Liver (tissue), 10 donors: ENCODE measurements at places on chromosomes 2 and 18. TPM values are rescaled to one million over a fixed set of nuclear protein-coding genes. Genes with fewer than 3 reads are reported as not detected.

GRCh38 chr2:25842155-25842554 lies 36.1 kb downstream of the ASXL2 start:
- H3K27me3 ChIP-seq, result no peaks in the 10 kb centered on the region
- no peak overlapping the region for H3K4me3 ChIP-seq
- H3K36me3 ChIP-seq, result no peaks in the 10 kb centered on the region
- no peaks in the 10 kb centered on the region for H3K4me1 ChIP-seq

Gene KHK
- 26.1 TPM for total RNA-seq

DNA sequence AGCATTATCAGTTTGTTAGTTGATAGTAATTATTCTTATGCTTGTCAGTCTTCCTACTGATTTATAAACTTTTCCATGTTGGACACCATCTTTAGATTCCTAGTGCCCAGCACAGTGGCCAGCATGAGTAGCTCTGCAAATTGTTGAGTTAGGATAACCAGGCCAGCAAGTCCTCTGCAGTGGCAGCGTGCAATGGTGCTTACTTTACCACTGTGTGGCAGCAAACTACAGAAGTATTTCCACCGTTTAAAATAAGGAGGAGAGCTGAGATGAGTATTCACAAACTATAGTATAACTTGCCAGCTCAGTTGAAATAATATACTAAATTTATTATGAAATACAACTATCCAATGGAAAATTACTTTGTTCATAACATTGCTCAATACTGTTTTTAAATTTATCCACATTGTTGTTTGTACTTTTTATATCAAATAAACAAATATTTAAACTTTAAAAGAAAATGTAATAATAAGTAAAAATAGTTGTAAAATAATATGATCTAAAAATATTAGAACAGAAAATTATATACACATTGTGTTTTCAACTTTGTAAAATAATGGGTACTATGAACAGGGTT lies 9.3 kb upstream of the THADA start:
- no peak overlapping the region for H3K4me3 ChIP-seq
- H3K27ac ChIP-seq, result no peak overlapping the region
- H3K4me1 ChIP-seq, result no peaks in the 10 kb centered on the region
- no peaks in the 10 kb centered on the region for H3K27me3 ChIP-seq
- no peak for DNase-seq
- H3K36me3 ChIP-seq, result no peaks in the 10 kb centered on the region

DNA sequence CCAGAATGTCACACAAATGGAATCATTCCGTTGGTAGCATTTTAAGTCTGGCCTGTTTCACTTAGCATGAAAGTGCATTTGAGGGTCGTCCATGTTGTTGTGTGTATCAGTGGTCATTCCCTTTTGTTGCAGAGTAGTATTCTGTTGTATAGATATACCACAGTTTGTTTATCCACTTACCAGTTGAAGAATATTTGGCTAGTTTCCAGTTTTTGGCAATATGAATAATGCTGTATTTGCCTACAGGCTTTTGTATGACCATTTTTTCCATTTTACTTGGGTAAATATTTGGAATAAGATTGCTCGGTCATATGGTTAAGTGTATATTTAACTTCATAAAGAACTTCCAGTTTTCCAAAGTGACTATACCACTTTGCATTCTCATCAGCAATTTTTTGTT lies 100.0 kb upstream of the ALPP start:
- no peaks in the 10 kb centered on the region for H3K4me1 ChIP-seq
- no peak for DNase-seq
- H3K27ac ChIP-seq, result no peak overlapping the region
- no peak overlapping the region for H3K4me3 ChIP-seq
- no peaks in the 10 kb centered on the region for H3K27me3 ChIP-seq
- H3K36me3 ChIP-seq, result peaks cover 9% of the 10 kb centered on the region

DNA sequence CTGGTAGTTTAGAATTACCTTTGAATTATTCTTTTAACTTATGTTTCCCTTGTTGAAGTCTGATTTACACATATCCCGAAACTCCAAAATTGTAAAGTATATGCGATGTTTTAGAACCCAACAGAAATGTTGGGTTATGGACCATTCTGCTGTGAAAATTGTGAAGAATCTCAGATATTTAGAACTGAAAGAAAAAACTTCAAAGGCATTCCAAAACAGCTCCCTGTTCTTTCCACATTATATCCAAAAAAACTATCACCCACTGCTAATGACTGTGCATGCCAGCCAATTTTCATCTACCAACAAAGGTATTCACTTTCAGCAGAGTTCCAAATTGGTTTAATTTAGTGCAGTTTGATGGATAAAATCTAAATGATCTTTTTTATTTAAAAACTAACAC lies 21.5 kb upstream of the PDE1A start:
- H3K36me3 ChIP-seq, result no peaks in the 10 kb centered on the region
- DNase-seq, result no peak
- no peak overlapping the region for H3K4me3 ChIP-seq
- H3K27me3 ChIP-seq, result no peaks in the 10 kb centered on the region
- no peak overlapping the region for H3K27ac ChIP-seq

DNA sequence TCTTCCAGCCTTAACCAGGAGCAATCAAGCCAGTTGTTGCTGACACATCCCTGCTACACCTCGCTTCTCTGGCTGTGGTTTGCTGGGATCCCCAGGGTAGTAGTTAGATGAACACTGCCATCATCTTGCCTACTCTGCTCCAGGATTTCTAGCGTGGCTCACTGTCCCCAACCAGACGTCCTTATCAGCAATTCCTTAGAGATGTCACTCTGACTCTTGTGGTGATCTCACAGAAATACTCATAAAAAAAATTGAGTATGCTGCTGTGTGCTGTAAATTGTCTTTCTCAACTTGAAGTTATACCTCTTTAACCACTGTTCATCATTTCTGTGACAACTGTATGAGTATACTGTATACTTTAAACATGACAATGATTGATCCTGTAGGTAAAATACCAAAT lies 63.2 kb downstream of the PLCL1 start:
- no peak overlapping the region for H3K4me3 ChIP-seq
- H3K36me3 ChIP-seq, result no peaks in the 10 kb centered on the region
- H3K27ac ChIP-seq, result no peak overlapping the region

Gene FLACC1
- total RNA-seq, result 1.2 TPM

Gene GALNT14
- 2.0 TPM for total RNA-seq

Gene SLC25A12
- 4.4 TPM for total RNA-seq

DNA sequence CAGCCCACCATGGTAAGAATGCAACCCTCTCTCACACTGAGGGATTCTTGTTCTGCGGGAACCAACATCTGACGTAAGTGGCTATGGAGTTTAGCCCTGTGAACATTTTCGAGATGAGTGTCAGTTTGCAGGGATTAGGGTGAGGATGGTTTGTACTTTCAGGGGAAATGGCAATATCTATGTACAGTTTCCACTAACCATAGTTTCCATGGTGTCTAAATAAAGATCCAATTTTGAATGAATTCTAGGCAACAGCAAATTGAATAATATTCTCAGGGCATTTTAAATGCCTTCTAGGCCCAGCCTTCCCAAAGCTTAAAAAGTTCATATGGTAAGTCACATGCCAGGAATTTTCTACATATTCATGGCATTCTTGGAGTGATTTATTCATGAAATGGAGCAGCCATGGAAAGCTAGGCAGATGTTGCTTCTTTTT lies 105.4 kb upstream of the MMADHC start:
- H3K27me3 ChIP-seq, result no peaks in the 10 kb centered on the region
- DNase-seq, result no peak
- no peak overlapping the region for H3K27ac ChIP-seq
- no peaks in the 10 kb centered on the region for H3K4me1 ChIP-seq
- H3K36me3 ChIP-seq, result no peaks in the 10 kb centered on the region

GRCh38 chr2:32991091-32991845 lies 44.5 kb downstream of the LTBP1 start:
- H3K27me3 ChIP-seq, result no peaks in the 10 kb centered on the region
- H3K4me1 ChIP-seq, result no peaks in the 10 kb centered on the region
- no peak for DNase-seq
- no peak overlapping the region for H3K27ac ChIP-seq
- H3K36me3 ChIP-seq, result no peaks in the 10 kb centered on the region

Gene FZD7
- total RNA-seq, result 1.3 TPM

DNA sequence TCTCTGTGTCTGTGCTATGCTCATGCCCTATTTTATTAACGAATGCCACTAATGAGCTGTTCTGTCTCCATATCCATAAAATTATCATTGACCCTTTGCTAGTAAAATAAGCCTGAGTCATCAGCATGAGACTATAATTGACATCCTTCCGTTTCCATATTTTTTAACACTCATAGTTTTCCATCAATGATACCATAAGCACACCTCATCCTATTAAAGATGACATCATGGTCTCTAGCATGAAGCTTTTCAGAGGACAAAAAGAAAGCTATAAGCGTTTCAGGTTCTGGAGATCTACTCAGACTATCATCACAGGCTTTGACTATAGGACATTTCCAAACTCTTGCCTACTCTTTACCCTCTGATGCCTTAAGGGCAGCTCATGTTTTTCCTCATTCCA lies 1.2 kb upstream of the DSC2 start:
- H3K4me3 ChIP-seq, result no peak overlapping the region
- H3K27me3 ChIP-seq, result no peaks in the 10 kb centered on the region
- H3K36me3 ChIP-seq, result no peaks in the 10 kb centered on the region
- H3K27ac ChIP-seq, result no peak overlapping the region
- DNase-seq, result no peak

Gene SERPINB4
- not detected for total RNA-seq

DNA sequence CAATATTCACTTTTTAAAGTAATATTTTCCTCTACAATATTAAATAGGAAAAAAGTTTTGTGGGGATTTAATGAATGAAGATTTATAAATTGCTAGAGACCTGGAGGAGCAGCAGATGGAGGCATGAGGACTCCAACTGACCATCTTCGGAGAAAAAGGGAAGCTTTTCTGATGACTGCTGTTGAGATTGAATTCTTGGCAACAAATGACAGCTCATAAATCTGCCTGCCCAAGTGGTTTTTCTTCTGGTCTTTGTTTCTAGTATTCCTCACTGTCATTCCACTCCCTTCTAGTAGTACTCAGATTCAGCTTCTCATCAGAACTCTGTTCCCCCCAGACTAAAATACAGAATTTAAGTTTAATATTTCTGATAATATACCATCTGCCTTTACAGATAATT lies 157.0 kb downstream of the EML6 start:
- H3K27me3 ChIP-seq, result no peaks in the 10 kb centered on the region
- no peak overlapping the region for H3K4me3 ChIP-seq
- H3K27ac ChIP-seq, result no peak overlapping the region
- H3K36me3 ChIP-seq, result no peaks in the 10 kb centered on the region
- H3K4me1 ChIP-seq, result no peaks in the 10 kb centered on the region
- DNase-seq, result no peak

- no peak overlapping the region for H3K4me3 ChIP-seq
- no peak for DNase-seq
- H3K27me3 ChIP-seq, result no peaks in the 10 kb centered on the region
- H3K4me1 ChIP-seq, result no peaks in the 10 kb centered on the region
- peaks cover 20% of the 10 kb centered on the region for H3K36me3 ChIP-seq
- H3K27ac ChIP-seq, result no peak overlapping the region
These were observed 75.7 kb downstream of the RNF152 start for GRCh38 chr18:61817086-61817485.

DNA sequence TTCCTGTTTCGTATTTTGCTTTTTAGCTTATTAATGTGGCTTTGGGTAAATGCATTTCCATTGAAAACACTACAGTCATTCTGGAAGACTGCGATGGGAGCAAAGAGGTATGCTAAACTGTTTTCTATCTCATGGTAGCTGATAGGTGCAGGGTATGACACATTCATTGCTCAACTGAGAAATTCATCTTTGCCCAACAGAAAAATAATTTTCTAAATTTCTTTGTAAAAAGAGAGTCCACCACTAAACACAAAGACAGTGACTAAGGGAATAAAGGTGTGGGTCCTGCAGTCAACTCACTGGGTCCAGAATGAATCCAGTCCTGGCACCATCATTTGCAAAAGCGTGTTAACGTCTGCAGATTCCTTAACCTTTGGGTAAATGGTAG lies 19.9 kb downstream of the ERMN start:
- no peaks in the 10 kb centered on the region for H3K36me3 ChIP-seq
- H3K4me3 ChIP-seq, result no peak overlapping the region
- H3K27ac ChIP-seq, result no peak overlapping the region

DNA sequence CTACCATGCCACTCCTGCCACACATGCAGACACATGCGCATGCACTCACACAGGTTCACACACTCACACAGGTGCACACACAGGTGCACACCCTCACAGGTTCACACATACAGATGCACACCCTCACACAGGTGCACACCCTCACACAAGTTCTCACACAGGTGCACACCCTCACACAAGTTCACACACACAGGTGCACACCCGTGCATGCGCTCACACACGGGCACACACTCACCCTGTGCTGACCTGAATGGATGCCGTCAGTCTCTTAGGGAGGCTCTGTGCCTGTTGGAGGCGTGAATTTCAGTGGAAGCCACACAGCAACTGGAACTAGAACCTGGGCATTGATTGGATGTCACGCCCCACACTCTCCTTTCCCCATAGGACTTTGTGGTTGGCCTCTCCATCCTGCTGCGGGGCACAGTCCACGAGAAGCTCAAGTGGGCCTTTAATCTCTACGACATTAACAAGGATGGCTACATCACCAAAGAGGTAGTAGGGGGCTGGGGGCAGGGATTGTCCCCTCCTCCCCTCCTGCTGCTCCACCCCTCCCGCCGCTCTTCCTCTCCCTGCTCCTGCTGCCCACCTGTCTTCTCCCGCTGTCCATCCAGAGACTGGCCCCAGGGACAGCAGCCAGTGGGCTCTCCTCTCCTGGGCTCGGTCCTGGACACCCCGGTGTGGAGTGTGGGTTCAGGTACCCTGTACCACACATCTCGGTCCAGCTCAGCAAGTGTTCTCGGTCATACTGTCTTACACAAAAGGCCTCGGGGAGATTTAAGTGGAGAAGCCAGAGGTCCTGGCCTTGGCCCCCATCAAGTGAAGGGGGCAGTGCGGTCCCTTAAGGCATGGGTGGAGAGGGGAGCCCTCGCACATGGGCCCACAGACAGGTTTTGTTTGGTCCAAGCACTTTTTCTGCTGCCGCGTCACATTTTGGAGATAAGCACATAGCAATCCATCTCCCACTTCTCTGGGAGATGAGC lies 21.0 kb upstream of the FAHD2A start:
- H3K27ac ChIP-seq, result no peak overlapping the region
- no peak for DNase-seq
- peaks cover 21% of the 10 kb centered on the region for H3K4me1 ChIP-seq
- no peaks in the 10 kb centered on the region for H3K27me3 ChIP-seq
- H3K36me3 ChIP-seq, result no peaks in the 10 kb centered on the region
- no peak overlapping the region for H3K4me3 ChIP-seq

Gene GRB14
- total RNA-seq, result 51.0 TPM

Gene DPP4
- 14.4 TPM for total RNA-seq

GRCh38 chr2:8699839-8700238 lies 18.0 kb downstream of the ID2 start:
- no peaks in the 10 kb centered on the region for H3K27me3 ChIP-seq
- H3K36me3 ChIP-seq, result no peaks in the 10 kb centered on the region
- H3K4me3 ChIP-seq, result no peak overlapping the region
- no peak for DNase-seq
- H3K4me1 ChIP-seq, result no peaks in the 10 kb centered on the region

Gene ARMC9
- total RNA-seq, result 2.3 TPM

DNA sequence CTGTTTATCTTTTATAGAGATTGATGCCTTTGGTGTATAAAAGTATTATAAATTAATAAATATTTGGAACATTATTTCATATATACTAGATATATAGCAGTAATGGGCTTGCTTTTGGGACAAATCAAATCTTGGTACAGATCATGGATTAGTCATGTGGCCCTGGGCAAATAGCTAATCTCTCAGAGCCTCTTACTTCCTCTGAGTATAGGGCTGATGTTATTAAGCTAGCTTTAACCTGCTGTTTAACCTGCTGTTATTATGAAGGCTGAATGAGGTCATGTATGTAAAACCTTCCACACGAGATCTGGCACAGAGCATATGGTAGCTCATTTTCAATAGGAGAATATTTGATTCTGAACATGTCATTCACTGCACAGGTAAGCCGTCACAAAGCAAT lies 5.7 kb downstream of the ITGB6 start:
- no peak overlapping the region for H3K4me3 ChIP-seq
- H3K36me3 ChIP-seq, result no peaks in the 10 kb centered on the region
- H3K27ac ChIP-seq, result no peak overlapping the region
- no peak for DNase-seq
- no peaks in the 10 kb centered on the region for H3K4me1 ChIP-seq

Gene TWIST2
- 0.17 TPM for total RNA-seq
